NCI-H187 treated with DMSO at 0.1 percent for 48 hours (cell line): ENCODE measurements at places on chromosomes 12 and 14.

- DNase-seq: no peak
Observed at GRCh38 chr12:12671850-12672660, 23.9 kb downstream of the GPR19 start.

DNA sequence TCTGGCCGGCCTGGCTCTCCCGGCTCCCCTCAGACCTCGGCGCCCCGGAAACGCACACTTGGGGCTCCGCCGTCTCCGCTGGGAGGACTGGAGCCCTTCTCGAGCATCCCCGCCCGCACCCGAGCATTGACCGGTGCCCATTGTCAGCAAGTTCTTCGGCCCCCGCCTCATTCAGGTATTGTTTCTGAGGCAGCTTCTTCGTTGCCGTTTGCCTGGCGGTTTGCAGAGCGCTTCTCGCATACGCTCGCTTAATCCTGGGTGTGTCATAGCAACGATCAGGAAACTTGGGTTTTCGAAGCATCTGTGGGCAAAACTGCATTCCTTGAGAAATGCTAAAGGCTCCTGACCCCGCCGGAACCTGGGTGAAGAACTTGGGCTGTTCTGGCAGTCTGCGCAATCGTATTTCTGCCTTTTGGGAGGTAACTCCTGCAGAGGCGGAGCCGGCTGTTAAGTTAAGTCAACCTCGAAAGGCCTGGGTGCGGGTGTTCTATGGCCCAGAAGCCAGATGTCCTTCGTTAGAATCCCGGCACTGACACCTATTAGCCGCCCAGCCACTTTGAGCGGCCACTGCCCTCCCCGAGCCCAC is 518 bp downstream of the GSKIP start:
- DNase-seq: no peak

DNA sequence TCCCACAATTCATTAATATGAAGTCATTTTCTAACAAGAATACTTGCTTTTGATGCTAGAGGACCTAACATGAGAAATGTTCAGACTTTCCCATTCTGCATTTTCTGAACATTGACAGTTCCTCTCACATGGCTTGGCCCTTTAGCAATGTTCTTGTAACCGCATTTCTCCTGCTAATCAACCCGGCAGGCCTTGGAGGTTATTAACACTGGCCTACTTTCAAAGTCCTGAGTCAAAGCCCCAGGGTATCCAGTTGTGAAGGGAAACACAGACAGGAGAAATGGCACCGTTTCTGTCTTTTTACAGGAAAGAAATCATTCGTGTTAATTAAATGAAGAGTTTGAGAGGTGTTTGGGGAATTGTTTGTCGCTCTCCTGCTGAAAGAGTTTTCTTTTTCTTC is 446.5 kb upstream of the MIS18BP1 start:
- DNase-seq: no peak

DNA sequence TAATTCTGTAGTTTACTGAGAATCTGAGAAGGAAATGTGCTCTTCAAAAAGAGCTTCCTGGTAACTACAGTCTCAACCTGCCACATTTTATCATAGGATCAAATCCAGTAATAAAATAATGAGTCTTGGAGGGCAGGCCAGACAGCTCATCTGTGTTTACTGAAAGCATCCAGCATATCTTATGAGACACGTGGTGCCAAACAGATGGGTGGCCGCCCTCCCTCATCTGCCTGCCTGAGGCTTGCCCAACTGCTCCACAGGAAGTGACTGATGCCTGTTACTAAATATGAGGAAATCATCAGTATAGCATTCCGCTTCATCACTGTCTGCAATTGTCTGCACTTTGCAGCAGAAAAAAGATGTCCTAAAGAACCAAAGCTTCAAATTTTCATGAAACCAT is 13.5 kb downstream of the DHRS7 start:
- DNase-seq: no peak

- no peak for DNase-seq
Observed at GRCh38 chr12:126182619-126183236, 1117.5 kb downstream of the AACS start.

DNA sequence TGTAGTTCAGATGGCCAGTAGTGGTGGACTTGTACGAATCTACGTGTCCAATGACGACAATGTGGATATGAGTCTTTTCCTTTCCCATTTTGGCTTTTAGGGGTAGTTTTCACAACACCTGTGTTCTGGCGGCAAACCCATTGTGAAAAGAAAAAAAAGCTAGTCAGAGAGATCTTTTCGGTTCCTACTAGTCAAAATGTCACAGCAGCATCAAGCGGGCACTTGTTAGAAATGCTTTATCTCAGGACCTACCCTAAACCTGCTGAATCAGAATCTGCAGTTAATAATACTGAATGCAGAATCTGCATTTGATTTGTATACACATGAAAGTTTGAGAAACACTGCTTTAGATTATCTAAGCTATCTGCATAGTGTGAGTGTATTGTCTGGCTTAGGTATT is 18.3 kb downstream of the AEBP2 start:
- no peak for DNase-seq

DNA sequence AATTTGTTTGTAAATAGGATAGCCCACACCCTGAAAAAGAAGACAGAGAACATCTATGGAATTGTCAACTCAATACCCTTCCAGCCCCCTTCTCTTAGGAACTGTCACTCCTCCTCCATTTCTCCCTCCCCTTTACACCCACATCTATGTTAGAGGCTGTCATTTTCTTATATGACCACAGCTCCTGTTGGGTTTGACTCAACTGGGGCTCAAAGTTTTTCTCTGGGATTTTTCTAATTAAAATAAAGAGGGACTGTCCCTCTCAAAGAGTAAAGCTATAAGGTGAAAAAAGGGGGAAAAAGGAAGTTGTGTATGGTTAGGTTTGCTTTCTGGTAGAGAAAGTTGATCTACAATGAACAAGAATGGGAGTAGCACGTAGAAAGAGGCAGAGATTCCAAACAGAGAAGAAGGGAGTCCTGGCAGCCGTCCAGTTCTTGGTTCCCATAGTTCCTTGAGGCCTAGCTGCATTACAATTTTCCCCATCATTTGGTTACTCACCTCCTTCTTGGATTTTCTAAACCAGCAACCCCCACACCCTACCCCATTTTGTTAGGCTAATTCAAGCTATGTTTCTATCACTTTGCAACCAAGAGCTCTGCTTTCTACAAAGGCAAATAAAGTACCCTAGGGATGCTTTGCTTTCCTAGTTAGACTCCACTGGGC is 44.3 kb upstream of the STK38L start:
- no peak for DNase-seq

DNA sequence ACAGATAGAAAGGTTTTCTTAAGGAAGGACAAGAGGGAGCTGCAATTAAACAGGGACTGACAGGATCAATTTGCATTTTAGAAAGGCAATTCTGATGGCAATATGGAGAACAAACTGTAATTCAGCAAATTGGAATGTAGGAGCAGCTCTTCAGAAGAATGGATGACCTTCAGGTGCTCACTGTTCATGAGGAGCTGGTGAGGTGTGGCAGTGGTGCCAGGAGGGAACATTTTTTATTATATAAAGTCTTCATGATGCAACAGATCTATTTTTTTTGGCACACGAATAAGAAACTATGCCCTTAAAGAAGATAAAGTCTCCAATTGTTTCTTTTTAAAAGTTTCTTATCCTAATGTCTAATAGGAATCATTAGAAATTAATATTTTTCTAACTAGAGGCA is 151.7 kb downstream of the SLC38A4 start:
- no peak for DNase-seq
